BJ (cell line): ENCODE measurements at places on chromosomes 4 and X.

DNA sequence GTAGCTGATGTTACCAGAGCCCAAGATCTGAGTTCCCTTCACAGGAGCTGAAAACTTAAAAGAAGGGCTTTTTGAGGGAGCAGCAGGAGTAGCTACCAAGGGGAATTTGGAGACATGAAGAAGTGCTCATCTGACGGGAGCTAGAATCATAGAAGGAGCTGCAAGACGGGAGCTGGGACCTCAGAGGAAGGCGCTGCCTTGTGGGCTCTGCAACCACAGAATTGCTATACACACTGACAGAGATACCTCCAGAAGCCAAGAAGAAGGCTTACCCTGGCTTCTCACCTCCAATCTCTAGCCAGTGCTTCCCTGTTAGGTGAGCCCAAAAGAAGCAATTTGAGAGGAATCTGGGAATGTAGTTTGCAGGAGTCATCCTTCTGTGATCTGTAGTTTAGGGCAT is 35.9 kb downstream of the DCAF8L2 start:
- no peak for DNase-seq

- DNase-seq: no peak
Observed at GRCh38 chrX:49856819-49857218, 22.5 kb upstream of the USP27X start.

- DNase-seq: no peak
Observed at GRCh38 chr4:144647095-144647561, 1.2 kb downstream of the HHIP start.

DNA sequence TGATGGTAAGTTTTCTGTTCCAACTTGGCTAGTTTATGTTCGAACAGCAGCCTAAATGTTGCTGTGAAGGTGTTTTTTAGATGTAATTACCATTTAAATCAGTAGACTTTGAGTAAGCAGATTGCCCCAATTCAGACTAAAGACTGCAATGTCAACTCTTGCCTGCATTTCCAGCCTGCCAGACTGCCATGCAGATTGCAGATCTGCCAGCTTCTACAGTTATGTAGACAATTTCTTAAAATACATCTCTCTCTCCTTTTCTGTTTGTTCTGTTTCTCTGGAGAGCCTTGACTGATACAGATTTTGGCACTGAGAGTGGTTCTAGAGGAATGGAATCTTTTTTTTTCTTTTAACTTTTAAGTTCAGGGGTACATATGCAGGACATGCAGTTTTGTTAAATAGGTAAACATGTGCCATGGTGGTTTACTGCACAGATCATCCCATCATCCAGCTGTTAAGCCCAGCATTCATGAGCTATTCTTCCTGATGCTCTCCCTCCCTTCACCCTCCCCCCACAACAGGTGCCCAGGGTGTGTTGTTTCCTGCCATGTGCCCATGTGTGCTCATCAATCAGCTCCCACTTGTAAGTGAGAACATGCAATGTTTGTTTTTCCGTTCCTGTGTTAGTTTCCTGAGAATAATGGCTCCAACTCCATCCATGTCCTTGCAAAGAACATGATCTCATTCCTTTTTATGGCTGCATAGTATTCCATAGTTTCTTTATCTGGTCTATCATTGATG is 227.8 kb downstream of the CPE start:
- no peak for DNase-seq

GRCh38 chr4:20754036-20754435 is 53.8 kb downstream of the PACRGL start:
- DNase-seq: no peak

GRCh38 chr4:186807808-186808629 is 84.4 kb upstream of the FAT1 start:
- DNase-seq: peak; percentile 89

DNA sequence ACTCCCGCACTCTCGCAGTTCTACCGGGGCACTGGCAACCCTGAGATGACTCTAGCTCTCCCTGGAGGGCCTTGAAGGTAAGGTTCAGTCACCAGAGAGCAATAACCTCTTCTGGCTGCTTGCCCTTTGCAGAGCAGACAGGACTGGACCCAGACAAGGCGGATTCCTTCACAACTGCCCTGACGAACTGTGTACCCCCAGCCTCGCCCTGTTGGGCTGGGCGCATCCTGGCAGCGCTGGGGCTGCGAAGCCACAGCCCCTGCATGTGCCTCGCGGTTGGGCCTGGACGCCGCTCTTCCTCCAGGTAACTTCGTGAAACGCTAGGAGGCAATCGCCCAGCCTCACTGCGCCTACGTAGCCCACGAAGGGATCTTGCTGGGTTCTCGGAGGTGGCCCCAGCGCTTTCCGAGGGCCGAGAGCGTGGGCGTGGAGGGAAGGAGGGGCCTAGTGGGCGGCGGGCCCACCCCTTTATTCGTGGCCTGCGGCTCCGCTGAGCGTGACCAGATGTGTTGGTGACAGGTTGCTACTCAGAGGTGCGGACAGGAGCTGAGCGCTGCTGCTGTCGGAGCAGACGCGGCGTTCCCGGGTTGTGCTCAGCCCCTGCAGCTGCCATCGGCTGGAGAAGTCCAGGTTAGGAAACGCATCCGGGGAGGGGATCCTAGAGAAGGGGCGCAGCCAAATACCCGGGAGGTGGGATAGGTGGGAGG is 1.9 kb upstream of the MAMLD1 start:
- DNase-seq: no peak

GRCh38 chr4:35525192-35525978 is 718.9 kb downstream of the ARAP2 start:
- DNase-seq: no peak

GRCh38 chr4:10504570-10505179 is 47.4 kb upstream of the ZNF518B start:
- no peak for DNase-seq

- no peak for DNase-seq
Observed at GRCh38 chr4:127505203-127505602, 127.6 kb upstream of the INTU start.

GRCh38 chr4:87851953-87852352 is 19.2 kb downstream of the MEPE start:
- no peak for DNase-seq

- no peak for DNase-seq
Observed at GRCh38 chr4:7995135-7995534, 55.5 kb upstream of the AFAP1 start.

- no peak for DNase-seq
Observed at GRCh38 chrX:150772150-150772970, 79.2 kb downstream of the MTMR1 start.

DNA sequence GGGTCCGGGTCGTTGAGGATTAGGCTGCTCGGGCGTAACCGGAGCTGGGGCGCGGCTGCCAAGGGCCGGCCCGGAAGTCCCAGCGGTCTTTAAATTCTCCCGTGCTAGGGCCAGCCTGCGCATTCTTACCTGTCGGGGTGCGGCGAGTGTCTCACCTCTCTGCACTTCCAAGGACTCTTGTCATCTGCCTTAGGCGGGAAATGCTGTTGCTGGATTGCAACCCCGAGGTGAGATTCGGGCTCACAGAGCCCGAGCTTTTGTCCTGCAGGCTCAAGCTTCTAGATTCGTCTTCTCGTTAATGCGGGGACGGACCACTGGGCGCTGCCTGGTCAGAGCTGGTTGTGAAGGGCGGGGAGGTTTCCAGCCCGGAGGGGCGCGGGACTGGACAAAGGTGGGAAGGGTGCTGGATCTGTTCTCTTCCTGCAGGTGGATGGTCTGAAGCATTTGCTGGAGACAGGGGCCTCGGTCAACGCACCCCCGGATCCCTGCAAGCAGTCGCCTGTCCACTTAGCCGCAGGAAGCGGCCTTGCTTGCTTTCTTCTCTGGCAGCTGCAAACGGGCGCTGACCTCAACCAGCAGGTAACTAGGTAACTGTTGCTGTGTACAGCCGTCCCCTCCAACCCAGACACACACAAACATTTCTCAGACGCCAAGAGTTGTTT is at the start of gene ANKRD37:
TSS of gene ANKRD37 (plus strand) at position 118 of the 662 bp plus-strand sequence. CDS start at position 201, 83 bp downstream.
- DNase-seq: no peak

DNA sequence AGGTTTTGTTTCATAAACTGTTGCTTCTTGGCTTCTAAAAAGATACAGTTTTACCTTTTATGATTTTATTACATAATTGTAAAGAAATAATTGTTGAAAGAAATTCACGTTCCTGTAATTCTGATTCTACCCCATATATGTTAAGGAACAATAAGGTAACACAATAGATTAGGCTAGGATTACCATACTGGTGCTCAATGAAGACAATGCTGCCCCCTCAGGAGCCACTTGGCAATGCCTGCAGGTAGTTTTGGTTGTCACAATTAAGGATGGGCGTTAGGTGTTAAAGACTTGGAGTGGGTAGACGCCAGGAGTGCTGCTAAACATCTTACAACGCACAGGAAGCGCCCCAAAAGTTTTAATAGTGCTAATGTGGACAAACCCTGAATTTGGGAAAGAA is 133.2 kb downstream of the NLGN4X start:
- no peak for DNase-seq

DNA sequence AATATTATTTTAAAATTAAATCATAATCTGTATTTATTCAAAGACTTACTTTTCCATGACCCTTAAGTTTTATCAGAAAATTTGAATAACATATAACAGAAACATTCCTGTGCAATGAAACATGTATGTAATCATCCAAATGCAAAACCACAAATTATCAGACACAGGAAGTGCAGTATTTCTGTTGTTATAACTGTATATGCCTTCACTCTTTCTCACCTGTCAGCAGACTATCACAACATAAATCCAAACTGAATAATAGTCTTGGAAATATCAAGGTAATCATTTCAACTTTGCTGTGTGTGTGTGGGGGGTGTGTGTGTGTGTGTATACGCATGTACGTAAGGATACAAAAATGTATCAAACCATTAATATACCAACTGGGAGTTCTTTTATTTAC is 285.9 kb downstream of the SLC7A11 start:
- DNase-seq: no peak

GRCh38 chrX:107450823-107451509 is 1.5 kb downstream of the FRMPD3 start:
- DNase-seq: no peak

GRCh38 chrX:94058728-94059382 is 384.8 kb downstream of the FAM133A start:
- no peak for DNase-seq

- DNase-seq: no peak
Observed at GRCh38 chrX:149937871-149938426, 342 bp downstream of the EOLA2 start.

DNA sequence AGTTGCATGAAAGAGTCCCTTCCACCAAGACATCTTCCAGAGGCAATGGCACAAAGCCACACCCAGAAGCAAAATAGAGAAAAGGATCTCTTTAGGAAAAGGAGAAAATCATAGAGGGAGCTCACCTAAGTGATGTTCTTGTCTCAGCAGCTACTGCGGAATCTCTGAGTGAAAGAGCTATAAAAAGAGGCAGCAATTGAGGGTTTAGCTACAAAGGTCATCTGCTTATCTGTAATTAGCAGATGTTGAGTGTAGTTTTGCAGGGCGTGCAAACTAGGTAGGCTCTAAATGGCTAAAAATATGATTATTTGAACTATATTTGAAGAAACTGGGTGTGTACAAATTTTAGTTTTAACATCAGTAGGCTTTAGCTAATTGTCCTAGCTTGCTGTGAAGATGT is 276.0 kb downstream of the HS3ST1 start:
- DNase-seq: no peak

DNA sequence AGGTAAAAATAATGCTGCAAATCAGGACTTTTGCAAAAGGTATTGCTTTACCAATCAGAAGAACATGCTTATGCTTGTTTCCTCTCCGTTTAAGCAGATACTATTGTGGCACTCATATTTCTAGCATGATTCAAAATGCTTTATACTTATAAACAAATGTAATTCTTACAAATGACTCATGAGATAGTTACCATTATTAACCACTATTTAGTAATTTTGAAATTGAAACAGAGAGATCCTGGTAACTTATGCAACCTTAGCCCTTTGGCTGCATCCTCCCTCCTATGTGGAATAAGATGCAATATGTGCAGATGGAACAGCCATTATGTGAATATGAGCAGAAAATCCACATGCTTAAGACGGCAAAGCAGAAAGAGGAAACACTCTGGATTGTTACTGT is 164.7 kb downstream of the PCDH18 start:
- DNase-seq: peak; percentile 71

GRCh38 chr4:4866124-4866865 is 6.8 kb downstream of the MSX1 start:
- DNase-seq: no peak

- DNase-seq: no peak
Observed at GRCh38 chr4:121182296-121182695, 18.2 kb upstream of the TNIP3 start.

GRCh38 chr4:83231620-83232076 is 53.0 kb downstream of the COQ2 start:
- no peak for DNase-seq
